Myocyte (in vitro differentiated cells): ENCODE measurements at places on chromosomes 5 and 9. TPM values are rescaled to one million over a fixed set of nuclear protein-coding genes. Genes with fewer than 3 reads are reported as not detected.
A peak's percentile ranks its signal among the peaks of the same experiment; 100 is the strongest.

The MOB3B gene
- total RNA-seq, result not detected in 2 replicates

The SH3PXD2B gene
- total RNA-seq, result 19.4 and 28.8 TPM in 2 replicates

The WHRN gene
- 1.7 and 1.9 TPM in 2 replicates for total RNA-seq

The FOXI1 gene
- total RNA-seq, result not detected in 2 replicates

The INSL4 gene
- not detected in 2 replicates for total RNA-seq

GRCh38 chr5:141672841-141673813, 8.9 kb downstream of the ARAP3 start:
- no peak for DNase-seq

DNA sequence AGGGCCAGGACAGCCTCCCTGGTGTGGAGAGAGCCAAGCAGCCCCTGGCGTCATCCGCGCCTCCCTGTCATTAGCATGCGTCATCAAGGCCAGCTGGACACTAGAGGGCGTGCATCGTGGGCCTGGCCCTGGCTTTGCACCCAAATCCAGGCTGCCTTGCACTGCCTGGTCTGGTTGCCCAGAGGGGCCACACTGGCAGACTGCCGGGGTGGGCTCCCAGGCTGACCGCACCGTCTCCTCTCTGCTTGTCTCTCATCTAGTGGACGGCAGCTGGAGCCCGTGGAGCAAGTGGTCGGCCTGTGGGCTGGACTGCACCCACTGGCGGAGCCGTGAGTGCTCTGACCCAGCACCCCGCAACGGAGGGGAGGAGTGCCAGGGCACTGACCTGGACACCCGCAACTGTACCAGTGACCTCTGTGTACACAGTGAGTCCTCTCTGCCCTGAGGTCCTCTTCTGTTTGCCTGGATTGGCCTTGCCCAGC, 29.0 kb downstream of the HK3 start:
- DNase-seq, result peak; percentile 59

DNA sequence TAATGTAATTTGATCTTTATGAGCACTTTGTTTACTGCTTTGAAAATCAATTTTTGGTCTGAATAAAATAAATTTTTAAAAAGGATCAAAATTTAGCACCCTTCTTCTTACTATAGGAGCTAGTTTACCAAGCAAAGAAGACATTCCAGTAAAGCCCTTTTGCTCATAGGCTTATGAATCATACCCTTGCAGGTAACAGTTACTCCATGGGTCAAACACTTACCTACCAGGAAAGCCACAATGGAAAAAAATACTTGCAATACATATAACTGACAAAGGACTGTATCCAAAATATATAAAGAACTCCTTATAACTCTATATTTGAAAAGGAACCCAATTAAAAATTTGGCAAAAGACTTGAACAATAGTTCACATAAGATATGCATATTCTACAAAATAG, 66.6 kb downstream of the SHOC1 start:
- DNase-seq, result no peak

- peak; percentile 50 for DNase-seq
These were observed 30.7 kb downstream of the EXOC3 start for GRCh38 chr5:473551-474192.

DNA sequence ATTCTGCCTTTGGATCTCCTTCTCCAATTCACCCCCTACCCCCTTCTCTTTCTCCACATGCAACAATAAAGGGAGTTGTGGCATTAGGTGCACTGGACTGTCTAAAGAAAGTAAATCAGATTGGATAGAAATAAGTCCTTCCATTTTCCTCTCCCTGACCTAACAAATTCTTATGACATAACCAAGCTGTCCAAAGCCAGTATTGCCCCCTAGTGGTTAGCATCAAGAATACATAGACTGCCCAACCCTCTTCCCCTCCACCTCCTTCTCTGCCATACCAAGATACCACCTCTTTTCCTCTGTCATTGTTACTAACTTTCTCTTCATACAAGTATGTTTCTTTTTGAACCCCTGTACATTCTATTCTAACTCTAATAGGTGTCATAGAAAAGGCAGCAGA, 45.7 kb downstream of the PPARGC1B start:
- no peak for DNase-seq

DNA sequence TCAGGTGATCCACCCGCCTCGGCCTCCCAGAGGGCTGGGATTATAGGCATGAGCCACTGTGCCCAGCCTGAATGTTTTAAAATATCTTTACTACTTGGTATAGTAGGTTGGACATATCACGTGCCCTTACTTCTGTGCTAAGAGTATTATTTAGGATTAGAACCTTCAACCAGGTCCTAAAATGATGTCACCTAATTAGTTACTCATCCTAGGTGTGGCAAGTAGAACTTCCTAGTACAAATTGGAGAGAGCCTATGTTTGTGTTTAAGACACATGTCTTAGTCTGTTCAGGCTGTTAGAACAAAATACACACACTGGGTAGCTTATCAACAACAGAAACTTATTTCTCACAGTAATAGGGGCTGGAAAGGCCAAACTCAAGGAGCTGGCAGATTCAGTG, 51.5 kb downstream of the ZFAND5 start:
- DNase-seq, result no peak

- no peak for DNase-seq
These were observed 199.5 kb upstream of the PUM3 start for GRCh38 chr9:3043369-3043768.

DNA sequence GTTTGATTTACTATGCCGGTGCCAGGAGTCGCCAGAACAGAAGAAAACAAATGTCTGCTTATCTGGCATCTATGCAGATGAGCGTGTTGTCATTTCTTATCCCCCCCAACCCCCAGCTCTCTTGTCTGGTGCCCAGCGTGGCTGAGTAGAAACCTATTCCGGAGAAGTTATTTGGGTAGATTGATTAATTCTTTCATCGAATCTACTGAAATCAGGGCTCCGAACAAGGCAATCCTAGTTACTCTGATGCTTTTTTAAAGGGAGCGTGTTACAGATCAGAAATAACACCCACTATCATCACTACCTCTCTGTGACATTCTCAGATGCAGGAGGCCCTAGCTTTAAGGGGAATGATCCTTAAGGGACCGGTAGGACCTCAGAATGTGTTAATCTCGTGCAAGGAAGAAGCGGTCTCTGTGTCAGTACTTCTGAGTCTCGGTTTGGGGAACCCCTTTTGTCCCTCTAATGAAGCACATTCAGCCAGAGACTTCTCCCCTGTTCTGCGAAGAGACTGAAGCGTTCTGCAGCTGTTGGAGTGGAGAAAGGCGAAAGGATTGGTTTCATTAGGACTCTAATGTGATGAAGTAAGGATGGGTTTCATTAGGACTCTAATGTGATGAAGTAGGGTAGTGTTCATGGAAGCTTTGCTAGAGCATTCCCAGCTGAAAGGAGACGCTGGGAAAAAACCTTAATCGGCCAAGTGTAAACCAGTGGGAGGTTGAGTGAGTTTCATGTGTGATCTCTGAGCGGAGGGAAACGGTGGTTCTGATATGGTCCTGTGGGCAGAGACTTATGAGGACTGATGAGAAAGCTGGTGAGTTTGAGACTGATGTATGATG, 1.5 kb downstream of the PIP5K1B start:
- DNase-seq, result no peak

- peak; percentile 22 for DNase-seq
These were observed 2.6 kb upstream of the PSIP1 start for GRCh38 chr9:15513335-15513734.

DNA sequence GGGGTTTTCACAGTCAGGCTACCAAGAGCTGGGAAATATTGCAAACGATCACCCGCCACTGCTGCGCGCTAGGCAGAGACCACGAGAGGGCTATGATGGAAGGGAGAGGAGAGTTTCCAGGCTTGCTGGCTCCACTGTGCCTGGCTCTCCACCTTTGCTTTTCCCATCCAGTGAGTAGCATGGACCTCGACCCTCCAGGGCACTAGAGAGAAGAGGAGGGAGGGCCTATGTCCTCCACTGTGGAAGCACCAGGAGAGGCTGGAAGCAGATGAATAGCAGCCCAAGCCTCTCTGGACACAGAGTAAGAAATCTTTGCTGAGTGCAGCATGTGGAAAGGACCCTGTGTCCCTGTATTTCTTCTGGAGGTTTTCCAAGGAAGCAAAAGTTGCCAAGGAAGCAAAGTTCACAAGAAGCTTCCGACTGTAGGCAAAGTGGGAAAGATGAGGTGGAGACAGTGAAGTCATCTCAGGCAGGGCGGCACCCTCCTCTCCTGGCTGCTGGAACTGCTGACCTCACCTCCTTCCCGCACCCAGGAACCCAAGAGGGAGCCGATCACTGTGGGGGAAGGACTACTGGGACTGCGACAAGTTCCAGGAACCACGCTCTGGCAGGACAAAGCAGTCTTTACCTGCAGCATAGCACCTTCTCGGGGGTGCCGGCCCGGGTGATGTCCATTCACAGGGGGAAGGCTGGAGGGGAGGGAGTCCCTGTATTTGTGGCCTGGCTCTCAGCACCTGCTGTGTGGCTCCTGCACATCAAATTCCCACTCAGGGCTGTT, 79.6 kb downstream of the CSNK1A1 start:
- DNase-seq, result no peak

DNA sequence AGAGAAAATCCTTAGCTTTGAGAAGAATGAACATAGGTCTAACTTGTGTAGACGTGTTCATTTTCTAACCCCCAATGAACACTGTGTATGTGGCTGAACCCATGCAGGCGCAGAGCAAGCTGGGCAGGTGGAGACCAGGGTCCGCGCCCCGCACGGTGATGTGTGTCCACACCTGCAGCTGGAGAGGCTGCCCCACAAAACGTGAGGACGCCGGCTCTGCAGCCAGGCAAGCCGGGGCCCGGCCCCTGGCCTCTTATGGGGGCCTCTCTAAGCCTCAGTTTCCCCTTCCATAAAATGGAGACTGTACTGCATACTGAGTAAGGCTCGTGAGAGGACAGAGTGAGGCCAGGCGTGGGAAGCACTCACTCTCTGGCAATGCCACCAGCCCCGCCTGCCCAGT, 124.7 kb upstream of the RAPGEF1 start:
- no peak for DNase-seq

DNA sequence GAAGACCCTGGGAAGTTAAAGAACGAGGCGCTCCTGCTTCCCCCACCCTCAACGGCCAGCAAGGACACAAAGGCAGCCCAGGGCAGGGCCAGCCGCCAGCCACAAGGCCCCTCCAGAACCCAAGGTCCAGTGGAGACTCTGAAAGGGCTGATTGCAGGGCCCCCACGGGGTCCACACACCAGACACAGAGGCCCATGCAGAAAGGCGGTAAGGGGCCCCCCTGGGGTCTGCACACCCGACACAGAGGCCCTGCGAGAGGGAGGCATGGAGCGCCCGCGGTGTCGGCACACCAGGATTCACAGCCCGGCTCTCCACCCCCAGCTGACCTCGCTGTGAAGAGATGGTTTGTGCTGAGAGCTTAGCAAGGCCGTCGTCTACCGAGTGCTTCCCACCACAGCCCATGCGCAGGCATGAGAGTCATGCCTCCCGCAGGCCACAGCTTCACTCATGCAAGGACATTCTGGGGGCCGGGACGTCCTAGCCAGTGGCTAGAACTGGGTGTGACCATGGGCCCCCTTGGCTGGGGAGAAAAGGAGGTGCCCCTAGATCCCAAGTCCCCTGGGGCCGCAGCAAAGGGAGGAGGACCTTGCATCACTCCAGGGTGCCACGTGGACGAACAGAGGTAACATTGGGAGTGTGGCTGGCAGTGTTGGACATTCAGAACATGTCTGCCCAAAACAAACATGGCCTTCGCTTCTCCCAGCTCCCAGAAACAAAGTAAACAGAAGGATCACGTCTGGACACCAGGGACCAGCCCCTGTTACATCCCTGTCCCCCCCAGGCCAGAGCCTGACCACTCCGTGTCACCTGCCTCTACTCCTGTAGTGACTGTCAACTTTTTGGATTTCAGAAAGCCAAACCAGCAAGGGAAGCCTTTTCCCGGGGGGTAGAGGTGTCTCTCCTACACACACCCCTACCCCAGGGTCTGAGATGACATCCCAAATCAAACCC, 9.8 kb downstream of the BRD3 start:
- no peak for DNase-seq

DNA sequence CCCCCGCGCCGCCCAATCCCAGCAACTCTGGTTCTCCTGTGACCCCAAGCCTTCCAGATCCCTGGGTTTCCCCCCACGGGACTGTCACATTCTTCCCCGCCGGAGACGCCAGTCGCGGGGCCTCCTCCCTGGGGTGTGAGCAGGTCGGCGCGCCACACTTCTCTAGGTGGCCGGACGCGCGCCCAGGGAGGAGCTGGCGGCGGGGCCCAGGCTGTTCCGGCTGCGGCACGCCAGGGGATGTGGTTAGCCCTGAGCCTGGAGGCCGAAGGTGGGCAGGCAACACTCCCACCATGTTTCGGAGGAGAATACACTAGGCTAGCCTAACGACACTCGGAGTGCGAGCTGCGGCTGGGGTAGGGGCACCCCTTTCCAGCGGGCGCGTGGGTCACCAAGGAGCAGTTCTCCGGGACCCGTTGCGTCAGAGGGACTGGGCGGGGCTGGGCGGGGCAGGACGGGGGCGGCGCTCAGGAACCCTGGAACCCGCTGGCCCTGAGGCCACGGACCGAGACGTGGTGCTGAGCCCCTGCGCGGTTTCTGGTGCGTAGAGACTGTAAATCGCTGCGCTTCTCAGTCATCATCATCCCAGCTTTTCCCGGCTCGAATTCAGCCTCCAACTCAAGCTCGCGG, at the start of gene SLC27A6:
Gene SLC27A6, plus strand, starts transcription at position 478 of the 627 bp plus-strand sequence. CDS start 650 bp downstream, outside the sequence.
- no peak for DNase-seq

DNA sequence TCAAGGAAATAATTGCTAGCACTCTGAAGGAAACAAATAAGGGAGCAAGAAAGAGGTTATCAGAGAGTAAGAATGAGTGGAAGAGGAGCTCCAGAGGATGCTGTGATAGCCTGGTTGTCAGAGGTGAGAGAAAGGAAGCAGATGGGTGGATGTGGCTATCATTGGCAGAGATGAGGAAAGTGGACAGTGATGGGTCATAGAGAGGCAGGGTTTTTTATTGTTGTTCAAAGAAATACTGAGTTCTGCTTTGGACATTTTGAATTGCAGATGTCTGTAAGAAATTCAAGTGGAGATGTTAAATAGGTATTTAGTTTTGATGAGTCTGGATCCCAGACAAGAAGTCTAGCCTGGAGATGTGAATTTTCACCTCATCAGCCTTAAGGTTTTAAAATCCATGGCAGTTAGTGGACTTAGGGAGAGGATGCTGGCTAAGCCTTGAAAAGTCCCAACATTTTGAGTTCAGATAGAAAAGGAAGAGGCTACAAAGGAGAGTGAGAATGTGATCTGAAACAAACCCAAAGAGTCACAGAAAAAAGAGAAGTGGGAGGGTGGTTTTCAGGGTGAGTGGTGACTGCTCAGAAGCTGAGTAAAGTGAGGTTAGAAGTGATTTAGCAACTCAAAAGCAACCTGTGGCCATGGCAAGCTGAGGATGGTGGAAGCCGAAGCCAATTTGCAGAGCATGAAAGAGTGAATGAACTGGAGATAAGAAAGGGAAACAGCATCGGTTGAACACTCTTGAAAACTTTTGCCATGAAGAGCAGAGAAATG, 50.4 kb downstream of the PPIC start:
- DNase-seq, result no peak

- no peak for DNase-seq
These were observed 5.2 kb downstream of the F2R start for GRCh38 chr5:76720988-76721569.

- DNase-seq, result no peak
These were observed 28.9 kb upstream of the IL33 start for GRCh38 chr9:6186691-6187090.

GRCh38 chr5:54136516-54137440, 173.6 kb downstream of the ARL15 start:
- no peak for DNase-seq
